ENCODE measurements at places on chromosomes 5 and 9.

- DNase-seq: no peak
Observed at GRCh38 chr5:16855485-16855884, 80.6 kb downstream of the MYO10 start.

DNA sequence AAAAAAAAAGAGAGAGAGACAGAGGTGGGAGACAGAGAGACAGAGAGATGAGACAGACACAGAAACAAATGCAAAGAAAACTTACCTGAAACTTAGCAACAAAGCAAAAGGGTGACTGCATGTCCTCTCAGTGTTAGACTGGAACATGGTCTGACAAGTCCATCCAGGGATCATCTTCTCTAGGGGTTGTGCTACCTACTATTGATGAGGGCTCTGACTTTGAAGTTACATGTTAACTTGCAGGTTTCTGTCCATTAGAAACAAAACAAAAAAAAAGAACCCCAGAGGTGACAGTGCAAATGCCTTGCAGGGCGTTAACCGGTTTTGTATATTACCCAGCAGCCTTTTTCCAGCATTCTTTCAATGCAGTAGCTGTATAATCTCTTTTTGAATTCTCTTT, 13.6 kb upstream of the SPARC start:
- no peak for DNase-seq

DNA sequence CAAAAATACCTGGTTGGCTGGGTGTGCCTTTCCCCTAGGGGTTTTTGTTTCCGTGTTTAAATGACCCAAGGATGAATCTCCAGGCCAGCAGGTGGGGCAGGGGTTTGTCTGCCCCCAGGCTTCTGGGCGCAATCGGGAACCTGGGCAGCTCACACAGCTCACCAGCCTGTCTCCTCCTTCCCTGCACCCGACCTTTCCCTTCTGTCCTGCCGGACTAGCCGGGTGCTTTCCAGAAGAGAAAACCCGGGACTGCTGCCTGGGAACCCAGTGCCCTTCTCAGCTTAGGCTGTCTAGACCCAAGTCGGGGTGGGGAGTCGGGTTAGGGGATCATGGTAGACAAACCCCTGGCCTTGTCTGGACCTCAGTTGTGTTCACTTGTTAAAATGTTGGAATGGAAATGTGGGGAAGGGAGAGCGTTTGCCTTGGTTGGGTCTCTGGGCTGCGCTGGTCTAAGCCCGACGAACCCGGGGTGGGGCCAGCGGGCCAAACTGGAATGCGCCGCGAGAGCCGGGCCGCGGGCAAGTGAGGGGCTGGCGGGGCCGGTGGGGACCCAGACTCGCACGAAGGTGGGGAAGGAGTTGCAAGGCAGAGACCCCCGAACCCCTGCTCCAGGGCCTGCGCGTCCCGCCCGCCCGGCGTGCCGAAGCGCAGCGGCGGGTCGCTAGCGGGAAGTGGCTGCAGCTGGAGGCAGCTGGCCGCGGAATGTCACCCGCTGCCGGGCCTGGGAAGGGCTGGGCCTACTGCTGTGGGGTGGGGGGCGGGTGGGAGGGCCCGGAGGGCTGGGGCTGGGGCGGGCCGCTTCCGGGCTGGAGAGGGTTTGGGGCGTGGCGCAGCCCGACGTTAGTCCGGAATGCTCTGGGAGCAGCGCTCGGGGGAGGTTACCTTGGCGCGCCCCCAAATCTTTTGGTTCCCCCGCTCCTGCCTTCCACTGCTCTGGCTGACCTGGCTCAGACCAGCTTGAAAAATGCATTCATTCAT, 84.6 kb downstream of the DAB2IP start:
- no peak for DNase-seq

DNA sequence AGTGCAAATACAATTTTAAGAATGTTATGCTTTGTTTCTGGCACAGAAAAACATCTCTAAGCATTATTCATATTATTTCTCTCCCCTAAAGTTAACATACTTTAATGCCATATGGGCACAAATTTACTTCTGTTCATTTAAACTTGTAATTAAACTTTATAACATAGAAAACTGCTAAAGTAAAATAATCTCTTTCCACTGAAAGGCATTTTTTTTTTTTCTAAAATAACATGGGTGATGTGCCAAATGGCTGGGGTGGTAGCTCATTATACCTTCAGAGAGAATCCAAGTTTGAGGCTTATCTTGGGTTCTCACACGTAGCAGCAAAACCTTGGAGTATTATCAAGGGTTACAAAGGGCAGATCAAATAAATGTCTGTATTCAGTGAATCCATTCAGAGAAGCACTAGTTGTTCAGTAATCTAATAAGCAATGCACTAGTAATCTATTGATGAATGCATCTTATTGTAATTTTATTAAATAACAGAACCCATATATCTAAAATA, 257.6 kb upstream of the POU5F2 start:
- no peak for DNase-seq

DNA sequence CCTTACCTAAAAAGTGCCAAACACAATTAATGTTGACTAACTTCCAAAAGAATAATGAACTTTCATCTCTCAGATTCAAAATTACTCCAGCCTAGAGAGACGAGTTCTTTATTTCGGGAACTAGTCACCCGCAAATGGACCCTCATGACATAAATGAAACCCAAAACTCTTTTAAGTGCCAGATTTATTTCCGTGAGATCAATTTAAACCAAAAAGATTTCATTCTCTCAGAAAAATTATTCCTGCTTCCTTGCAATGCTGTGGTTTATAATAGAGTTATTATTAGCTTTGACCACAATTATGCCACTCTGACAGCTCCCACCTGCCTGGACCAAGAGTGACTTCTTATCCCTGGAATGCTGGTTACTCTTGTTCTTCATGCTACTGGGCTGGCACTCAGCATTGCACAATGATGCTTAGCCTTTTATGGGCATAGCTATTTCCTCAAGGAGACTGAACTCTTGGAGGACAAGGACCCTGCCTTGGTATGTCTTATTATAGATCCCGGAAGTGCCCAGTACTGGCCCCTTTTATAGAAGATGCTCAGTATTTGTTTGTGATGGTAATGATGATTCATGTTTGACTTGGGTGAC, 183.5 kb downstream of the SNX18 start:
- DNase-seq: no peak

DNA sequence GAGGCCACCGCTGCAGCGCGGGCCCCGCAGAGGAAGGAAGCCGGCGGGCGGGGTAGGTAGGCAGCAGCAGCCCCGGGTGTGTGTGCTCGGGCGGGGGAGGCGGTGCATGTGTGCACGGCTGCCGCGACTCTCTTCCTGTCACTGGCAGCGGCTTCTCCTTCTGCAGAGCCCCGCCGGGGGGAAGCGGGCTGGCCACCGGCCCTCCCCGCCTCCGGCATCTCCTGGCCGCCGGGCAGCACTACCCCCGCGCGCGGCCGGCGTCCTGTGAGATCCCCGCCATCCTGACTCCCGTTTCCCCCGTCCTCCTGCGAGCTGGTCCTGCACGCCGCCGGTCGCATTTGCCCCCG, 315 bp downstream of the PIK3R1 start:
- no peak for DNase-seq

GRCh38 chr5:9922719-9923118, 292.6 kb upstream of the TAS2R1 start:
- DNase-seq: no peak

DNA sequence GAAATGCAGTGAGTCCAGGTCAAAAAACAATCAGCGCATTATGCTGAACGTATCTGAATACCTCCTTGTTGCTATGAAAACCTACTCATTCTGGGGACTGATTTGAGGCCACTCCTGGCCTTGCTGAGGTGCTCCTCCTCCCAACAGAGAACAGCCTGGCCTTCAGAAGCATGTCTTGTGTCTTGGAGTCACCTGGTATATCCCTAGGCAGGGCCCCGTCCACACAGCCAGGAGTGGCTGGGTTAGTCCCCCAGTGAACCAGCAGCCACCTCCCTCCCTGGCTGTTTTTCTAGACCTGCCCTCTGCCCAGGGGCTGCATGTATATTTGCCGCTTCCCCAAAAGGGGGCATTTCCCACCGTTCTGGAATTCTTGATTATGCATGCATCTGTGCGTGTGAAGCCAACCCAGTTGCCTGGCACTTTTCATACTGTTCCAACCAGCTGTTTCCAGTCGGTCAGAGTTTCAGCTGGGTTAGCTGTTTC, 99.2 kb upstream of the SPATA31C2 start:
- DNase-seq: no peak

- peak; percentile 29 for DNase-seq
Observed at GRCh38 chr9:2727966-2728613, 10.8 kb downstream of the KCNV2 start.

- no peak for DNase-seq
Observed at GRCh38 chr5:2493356-2493755, 258.1 kb downstream of the IRX2 start.

- no peak for DNase-seq
Observed at GRCh38 chr5:139924294-139925215, 118.5 kb downstream of the NRG2 start.

GRCh38 chr5:164577742-164578141, 1072.3 kb downstream of the MAT2B start:
- no peak for DNase-seq

DNA sequence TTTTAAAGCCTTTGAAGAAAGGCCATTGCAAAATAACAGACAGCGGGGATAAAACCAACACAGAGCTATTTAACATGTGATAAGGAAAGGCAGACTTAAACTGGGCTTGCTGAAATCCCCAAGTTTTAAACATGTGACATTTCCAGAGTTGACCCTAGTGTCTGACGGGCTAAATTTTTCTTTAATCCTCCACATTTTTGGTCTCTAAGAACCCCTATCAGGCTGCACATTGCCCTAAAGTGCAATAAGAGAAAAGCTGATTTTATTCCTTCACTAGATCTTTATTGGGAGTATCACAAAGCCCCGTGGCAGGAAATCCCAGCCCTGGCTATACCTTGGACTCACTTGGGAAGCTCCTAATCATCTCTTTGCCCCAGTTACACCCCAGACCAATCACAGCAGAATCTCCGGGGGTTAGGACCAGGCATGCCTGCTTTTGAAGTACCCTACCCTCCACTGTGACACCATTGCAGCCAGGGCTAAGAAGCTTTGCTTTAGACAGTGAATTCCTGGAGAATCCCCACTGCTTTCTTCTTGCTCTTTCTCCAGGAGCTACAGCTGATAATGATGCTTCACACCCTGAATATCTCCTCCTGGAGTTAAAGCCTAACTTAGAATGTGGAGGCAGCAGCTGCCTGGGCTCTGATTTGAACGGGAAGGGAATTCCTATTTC, 20.1 kb upstream of the COL15A1 start:
- DNase-seq: no peak

GRCh38 chr9:130060296-130060695, 6.6 kb downstream of the GPR107 start:
- no peak for DNase-seq

GRCh38 chr5:78527054-78527859, 121.3 kb downstream of the LHFPL2 start:
- DNase-seq: no peak

DNA sequence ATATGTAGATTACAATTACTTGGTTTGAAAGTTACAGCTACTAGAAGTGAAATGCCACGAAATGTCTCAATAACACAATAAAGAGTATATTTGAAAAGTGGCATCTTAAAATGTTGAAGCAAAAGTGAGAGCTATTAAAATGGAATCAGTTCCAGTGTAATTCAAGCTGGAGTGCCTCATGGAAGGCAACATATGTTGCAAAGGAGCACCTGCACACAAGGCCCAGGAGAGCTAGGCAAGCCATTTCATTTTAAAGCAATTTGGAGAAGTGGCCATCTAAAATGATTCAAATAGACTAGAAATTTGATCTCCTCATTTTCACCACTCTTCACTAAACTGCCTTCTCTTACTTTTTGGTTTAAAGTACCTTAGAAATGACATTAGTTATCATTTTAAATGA, 167.8 kb downstream of the GABRB2 start:
- no peak for DNase-seq
